ENCODE measurements at places on chromosomes 6 and 20. TPM values are rescaled to one million over a fixed set of nuclear protein-coding genes. Genes with fewer than 3 reads are reported as not detected.

DNA sequence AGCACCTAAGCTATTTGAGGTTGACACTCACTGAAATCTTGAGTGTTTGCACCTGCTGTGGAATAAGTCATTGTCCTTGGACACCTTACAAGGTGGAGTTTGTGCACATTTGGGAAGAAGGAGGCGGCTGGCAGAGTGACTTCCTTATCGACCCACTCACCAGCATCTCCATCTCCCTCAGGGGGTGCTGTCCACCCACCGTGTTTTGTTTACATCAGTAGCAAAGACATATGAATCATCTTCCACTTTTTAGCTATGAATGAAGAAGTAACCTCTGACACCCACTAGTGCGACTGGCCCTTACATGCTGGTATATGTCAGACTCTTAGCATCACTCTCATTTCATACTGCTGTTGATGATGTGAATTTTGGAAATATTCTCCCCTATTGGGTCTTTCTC lies 119.5 kb upstream of the SGK1 start:
- H3K36me3 ChIP-seq = no peaks in the 10 kb centered on the region
- peaks cover 5% of the 10 kb centered on the region for H3K4me1 ChIP-seq
- H3K27ac ChIP-seq = no peak overlapping the region
- no peak overlapping the region for H3K4me3 ChIP-seq

DNA sequence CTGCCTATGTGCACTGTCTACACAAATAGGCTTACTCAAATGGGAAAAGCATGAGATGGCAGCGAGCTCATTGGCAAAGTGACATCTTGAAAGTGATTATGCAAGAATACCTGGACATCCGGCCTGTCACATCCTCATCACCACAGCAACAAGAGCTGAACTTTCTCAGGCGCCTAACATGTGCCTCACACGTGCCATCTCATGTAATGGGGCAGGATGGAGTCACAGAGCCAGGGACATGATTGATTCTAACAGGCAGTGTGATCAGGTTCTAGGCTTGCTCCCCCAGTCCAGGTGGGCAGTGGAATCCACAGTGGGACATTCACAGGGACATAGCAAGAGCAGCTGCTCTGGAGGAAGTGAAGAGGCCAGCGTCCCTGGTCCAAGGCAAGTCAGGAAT lies 192.3 kb upstream of the SSTR4 start:
- no peak overlapping the region for H3K4me3 ChIP-seq
- H3K4me1 ChIP-seq = no peaks in the 10 kb centered on the region
- no peak overlapping the region for H3K27ac ChIP-seq
- no peaks in the 10 kb centered on the region for H3K36me3 ChIP-seq
- no peak for DNase-seq

TRIM15 gene
- total RNA-seq = not detected

PSORS1C2 gene
- total RNA-seq = not detected

FABP7 gene
- total RNA-seq = 138 TPM
